ENCODE measurements at places on chromosomes 11 and 22.

DNA sequence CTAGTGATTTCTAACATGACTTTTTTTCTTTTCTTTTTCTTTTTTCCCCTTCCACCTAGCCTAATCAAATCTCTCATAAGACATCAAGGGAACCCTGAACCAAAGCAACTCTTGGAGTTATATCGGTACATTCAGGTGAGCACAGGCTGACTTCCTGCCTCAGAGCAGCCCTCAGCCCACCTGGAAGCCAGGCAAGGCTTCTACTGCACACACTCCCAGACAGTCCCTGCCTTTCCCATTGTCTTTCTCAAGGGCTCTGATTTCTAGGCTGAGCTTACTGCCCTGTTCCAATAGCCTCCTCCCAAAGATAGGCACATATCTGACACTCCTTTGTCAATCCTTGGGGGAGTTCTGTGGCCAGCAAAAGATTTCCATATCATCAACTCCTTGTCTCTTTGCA is 629.5 kb downstream of the NTM start:
- no peak for DNase-seq

DNA sequence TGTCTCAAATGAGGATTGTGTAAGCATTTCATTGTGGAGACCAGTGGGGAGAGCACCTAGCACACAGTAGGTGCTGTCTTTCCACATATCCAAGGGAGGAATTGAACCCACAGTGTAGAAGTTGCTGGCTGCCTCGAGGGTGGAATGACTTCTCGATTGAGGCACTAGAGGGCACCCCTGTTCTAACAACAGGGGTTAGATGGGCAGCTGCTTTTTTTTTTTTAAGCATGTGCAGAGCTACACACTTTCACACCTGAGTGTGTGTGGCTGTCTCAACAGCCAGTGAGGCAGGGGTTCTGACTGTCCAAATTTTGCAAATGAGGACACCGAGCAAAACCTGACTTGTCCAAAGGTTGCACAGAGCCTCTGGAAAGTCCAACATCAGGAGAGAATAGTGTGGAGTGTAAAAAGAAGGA is 118.2 kb upstream of the CRYBB3 start:
- peak; percentile 74 for DNase-seq

DNA sequence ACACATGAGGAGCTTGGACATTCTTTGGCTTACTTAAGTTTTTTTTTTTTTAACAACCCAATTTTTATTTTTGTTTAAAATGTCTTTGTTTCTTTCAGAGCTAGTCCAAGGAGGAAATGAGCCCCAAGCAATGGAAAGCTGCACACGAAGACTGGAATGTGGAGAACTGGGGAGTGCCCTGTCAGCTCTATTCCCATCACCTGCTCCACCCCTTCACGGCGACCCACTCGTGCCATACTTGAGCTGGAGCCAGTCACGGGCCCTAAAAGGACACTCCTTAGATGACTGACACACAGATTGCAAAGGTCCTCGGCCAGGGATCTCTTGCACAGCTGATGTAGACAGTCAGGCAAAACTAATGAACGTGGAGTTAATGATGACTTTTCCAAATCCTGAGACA is 10.6 kb upstream of the SLC25A18 start:
- no peak for DNase-seq

- DNase-seq: no peak
Measured at GRCh38 chr11:65661599-65662246, 993 bp downstream of the RELA start.

GRCh38 chr22:20036084-20036482 is 15.2 kb downstream of the TANGO2 start:
- no peak for DNase-seq

DNA sequence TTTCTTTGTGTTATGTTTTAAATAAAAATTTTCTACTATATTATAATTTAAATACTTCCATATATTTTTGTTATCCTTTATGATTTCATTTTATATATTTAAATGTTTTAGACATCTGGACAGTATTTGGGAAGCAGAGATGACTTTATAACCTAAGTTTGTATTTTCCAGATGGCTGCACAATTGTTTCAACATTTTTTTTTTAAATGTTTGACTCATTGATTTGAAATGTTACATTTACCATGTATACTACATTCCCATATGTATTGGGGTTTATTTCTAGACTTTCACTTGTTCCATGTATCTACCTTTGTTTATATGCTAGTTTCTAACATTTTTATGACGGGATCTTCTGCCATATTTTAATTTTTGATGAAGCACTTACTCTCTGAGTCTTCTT is 766.5 kb downstream of the METTL15 start:
- DNase-seq: no peak

DNA sequence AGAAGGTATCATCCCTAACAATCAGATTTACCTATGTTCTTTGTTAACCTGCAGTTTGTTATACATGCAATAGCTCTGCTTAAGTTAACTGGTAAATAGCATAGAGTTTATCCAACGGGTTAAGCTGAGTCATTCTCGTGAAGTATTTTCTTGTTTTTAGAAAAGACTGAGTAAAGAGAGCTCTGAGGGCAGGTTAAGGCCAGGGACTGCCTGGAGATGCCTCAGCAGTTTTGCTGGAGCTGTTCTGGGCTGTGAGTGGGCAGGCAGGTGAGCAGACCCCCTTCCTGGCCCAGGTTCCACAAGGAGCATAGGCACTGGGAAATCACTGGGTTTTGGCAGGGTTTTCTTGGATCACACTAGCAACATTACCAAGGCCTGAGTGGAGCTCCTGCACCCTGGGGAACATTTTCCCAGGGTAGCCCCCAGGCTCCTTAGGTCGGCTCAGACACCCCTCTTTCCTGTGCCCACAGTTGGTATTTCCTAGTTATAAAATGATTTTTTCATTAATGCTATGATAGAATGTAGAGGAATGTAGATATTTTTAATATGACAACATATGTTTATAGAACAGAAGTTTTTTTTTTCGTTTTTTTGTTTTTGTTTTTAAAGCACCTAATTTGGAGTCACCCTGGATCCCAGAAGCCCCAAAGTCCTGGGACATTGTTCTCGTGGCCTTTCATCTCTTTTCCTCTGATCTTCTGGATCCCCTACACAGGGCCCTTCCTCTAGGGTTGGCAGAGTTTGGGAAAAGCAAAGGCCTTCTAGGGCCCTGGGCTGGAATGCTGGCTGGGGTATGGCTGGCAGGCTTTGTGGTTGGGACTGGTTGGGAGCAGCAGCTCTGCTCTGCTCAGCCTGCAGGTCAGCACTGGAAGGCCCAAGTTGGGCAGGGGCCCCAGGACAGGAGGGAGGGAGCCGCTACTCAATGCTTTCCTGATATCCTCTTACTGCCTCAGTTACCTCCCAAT is 26.7 kb downstream of the IRAG1 start:
- no peak for DNase-seq

- DNase-seq: no peak
Measured at GRCh38 chr22:37431366-37431765, 4.1 kb upstream of the ELFN2 start.

DNA sequence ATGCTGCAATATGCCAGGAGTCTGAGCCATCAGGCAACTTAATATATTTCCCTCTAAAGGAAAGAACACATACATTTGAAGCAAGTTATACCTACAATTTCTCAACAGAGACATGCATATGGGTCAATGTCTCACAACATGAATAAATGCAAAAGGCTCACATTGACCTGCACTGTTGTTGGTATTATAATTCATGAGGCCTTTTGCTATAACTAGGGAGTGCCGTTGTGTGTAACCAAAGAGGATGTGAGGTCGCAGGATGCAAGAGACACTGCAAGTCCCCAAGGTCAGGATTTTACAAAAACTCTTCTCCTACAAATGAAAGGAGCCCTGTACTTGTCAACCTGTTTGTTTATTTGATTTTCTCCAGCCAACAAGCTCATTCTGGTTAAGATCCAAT is 250.5 kb downstream of the LARGE1 start:
- no peak for DNase-seq

GRCh38 chr11:131109257-131109656 is 193.0 kb upstream of the SNX19 start:
- no peak for DNase-seq

- DNase-seq: no peak
Measured at GRCh38 chr11:116310698-116311097, 462.1 kb downstream of the BUD13 start.

- DNase-seq: no peak
Measured at GRCh38 chr11:44379141-44380008, 69.4 kb upstream of the ALX4 start.

GRCh38 chr11:111264646-111265045 is 19.1 kb downstream of the POU2AF2 start:
- no peak for DNase-seq

- DNase-seq: peak; percentile 10
Measured at GRCh38 chr22:49243335-49243734, 584.3 kb downstream of the BRD1 start.

GRCh38 chr11:57330029-57330428 is 5.3 kb upstream of the TNKS1BP1 start:
- no peak for DNase-seq

- no peak for DNase-seq
Measured at GRCh38 chr11:71340086-71340606, 87.8 kb upstream of the SHANK2 start.

- DNase-seq: no peak
Measured at GRCh38 chr22:45896153-45896951, 80.6 kb downstream of the WNT7B start.

GRCh38 chr11:92510591-92510990 is 286.0 kb downstream of the FAT3 start:
- DNase-seq: no peak

DNA sequence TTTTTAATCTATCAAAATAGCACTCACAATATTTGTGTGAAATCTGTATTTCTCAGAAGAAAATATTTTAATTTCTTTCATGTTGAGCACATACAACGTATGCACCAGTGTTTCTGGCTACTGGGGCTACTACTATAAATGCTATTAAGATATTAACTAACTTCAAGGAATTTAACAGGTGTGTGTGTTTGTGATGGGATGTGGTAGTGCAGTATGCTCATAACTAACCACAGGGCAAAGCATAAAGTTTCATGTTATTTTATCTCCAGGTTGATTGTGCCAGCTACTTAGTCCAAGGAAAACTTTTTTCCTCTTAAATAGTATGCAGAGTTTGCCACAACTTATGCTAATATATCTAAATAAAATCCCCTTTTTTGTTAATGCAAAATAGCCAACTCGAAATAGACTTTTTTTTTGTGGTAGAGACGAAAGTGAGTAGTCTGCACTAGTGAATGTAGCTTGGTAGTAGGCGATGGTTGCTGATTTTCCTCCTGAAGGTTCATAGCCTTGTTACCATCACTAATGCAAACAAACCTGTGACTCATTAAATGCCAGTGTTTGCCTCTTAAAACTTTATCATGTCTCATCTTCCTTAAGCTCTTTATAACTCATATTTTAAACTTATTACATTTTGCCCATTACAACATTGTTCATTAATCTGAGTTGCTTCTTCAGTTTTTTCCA is 565.5 kb upstream of the ANO3 start:
- DNase-seq: no peak

DNA sequence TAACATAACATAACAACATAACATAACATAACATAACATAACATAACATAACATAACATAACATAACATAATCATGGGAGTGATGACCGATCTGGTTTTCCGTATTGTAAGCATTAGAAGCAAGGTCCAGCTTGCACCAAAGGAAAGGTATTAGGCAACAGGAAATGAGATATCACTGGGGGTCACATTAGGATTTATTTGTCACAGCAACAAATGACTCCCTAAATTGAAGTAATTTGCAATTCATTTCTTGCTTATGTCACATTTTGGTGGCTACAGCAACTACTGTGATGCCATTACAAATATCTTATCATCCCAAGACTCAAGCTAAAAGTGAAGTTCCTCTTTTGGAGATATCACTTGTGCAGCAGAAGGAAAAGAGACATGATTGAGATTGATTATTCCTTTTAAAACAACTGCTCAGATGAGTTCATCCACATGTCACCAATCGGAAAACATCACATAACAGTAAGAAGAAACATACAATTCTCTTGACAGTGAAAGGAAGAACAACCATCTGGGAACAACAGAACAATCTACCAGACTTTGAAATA is 1331.1 kb upstream of the RAG2 start:
- DNase-seq: no peak

GRCh38 chr11:118434123-118434552 is 2.2 kb upstream of the KMT2A start:
- DNase-seq: no peak

DNA sequence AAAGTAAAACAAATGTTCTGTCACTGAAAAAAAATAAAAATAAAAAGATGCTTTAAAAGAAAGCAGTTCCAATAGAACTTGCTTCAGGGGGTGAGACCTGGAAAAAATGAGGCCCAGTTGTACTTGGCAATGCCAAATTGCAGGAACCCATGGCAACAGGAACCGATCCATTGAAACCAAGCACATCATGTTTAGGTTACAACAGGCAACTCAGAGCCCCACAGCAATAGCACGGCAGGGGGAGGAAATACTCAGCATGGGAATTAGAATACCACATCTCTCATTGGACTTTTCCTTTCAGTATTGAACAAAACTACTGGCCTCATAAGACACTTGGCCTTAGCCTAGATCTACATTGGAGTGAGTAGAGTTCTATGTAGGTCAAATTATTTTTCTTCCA is 84.3 kb downstream of the MSANTD4 start:
- DNase-seq: no peak

DNA sequence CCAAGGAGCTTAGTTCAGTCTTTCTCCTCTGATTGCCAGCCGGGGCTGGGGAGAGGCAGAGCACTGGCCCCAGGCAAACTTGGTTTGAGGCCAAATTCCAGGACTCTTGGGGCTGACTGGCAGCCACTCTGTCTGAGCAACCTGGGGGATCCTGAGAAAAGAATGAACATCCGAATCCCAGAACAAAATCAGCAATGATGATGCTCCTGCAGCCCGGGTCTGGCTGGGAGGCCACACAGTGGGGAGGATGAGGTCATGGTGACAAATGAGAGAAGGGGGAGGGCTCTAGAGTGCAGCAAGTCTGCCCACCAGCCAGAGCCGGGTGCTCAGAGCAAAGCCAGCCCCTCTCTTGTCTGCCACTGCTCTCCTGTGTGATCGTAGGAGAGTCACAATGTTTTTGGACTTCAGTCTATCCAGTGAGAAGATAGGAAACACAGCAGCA is 71.8 kb upstream of the PAX6 start:
- DNase-seq: no peak

GRCh38 chr22:20146777-20147176 is 4.1 kb downstream of the CCDC188 start:
- DNase-seq: no peak

GRCh38 chr22:27336151-27337090 is 465.1 kb downstream of the MN1 start:
- no peak for DNase-seq

- DNase-seq: no peak
Measured at GRCh38 chr22:30249049-30250038, 2.8 kb upstream of the LIF start.
